Large intestine (tissue), 12 donors: ENCODE measurements at places on chromosomes 3 and 15.

GRCh38 chr3:71694358-71694999, 30.7 kb downstream of the EIF4E3 start:
- DNase-seq: peak; percentile 82

- DNase-seq: no peak
Measured at GRCh38 chr3:133014325-133014724, 23.9 kb upstream of the TMEM108 start.

DNA sequence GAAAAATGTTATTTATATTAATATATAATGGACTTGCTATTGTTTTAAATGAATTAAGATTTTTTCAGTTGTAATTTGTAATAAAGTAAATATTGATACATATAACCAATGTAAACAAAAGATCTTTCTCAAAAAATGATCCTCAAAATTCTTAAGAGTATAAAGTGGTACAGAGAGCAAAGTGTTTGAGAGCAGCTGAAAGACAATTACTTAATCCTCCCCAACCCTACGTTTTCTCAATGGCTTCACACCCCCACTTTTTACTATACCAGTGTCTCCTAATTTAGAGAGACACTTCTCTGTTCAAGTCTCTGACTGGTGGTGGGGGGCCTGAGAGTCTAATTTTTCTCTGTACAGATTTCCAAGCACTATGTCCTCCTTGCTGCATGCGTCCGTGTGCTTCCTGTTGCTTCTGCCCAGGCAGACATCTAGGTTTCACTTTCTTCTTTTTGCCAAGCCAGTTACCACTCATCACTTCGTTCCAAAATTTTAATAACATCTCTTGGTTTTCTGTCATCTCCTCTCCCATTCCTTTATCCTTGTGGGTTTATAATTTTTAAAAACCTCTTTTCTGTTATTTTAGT, 276.3 kb upstream of the DNAJC19 start:
- DNase-seq: no peak

DNA sequence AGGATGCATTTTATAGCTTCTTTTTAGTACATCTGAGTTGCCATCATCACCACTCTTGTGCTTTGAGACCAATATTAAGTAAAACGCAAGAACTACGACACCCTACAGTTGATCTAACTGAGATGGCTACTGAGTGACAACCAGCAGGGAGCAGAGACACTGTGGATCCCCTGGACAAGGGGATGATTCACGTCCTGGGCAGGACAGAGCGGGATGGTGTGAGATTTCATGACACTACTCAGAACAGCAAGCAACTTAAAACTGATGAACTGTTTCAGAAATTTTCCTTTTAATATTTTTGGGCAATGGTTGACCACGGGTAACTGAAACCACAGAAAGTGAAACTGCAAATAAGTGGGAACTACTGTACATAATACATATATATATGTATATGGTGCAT, 299.2 kb downstream of the ADAMTS17 start:
- no peak for DNase-seq

GRCh38 chr3:116087426-116087825, 357.9 kb downstream of the LSAMP start:
- DNase-seq: no peak

GRCh38 chr3:57659004-57659673, 33.7 kb downstream of the DENND6A start:
- no peak for DNase-seq

DNA sequence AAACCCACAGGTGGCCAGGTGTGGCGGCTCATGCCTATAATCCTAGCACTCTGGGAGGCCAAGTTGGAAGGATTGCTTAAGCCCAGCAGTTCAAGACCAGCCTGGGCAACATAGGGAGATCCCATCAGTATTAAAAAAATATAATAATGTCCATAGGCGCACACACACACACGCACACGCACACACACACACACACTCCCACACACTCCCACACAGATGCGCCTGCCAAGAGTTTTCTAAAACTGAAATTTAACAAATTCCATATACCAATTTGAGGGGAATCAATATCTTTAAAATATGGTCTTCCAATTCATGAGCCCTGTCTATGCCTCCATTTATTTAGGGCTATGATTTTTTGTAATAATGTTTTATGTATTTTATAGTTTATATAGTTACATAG, 17.0 kb downstream of the SHISA5 start:
- no peak for DNase-seq

GRCh38 chr3:77052733-77053670, 13.1 kb downstream of the ROBO2 start:
- no peak for DNase-seq

- no peak for DNase-seq
Measured at GRCh38 chr3:100737334-100737733, 28.0 kb downstream of the TFG start.

DNA sequence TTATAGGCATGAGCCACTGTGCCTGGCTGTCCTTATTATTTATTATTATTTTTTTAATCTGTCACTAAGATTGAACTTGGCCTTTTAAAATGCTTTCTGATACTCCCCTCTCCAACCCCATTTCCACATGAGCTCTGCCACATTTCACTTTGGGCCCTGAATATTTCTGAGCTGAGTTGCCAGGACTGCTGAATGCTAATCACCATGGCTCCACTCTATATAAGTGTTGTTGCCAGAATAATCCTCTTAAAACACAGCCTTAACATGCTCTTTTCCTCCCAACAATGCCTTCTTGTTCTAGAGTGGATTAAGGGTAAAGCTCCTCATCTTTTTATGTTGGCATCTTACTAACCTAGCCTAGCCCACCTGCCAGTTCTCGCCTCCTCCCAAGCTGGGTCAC, 124.4 kb downstream of the PDZRN3 start:
- no peak for DNase-seq

DNA sequence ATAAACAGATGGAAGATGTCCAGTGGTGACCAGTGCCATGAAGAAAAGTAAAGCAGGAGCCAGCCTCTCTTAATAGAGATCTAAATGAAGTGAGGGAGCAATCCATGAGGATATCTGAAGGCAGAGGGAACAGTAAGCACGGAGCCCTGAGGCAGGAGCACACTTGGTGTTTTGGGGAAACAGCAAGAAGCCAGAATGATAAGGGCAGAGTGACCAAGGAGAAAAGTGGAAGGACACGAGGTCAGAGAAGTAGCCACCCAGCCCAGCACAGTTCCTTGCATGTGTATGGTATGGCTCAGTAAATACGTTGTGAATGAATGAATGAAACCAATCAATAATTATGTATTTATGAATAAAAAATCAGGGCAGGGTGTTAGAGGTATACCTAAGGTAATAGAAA, 11.6 kb downstream of the KLHL18 start:
- DNase-seq: no peak

DNA sequence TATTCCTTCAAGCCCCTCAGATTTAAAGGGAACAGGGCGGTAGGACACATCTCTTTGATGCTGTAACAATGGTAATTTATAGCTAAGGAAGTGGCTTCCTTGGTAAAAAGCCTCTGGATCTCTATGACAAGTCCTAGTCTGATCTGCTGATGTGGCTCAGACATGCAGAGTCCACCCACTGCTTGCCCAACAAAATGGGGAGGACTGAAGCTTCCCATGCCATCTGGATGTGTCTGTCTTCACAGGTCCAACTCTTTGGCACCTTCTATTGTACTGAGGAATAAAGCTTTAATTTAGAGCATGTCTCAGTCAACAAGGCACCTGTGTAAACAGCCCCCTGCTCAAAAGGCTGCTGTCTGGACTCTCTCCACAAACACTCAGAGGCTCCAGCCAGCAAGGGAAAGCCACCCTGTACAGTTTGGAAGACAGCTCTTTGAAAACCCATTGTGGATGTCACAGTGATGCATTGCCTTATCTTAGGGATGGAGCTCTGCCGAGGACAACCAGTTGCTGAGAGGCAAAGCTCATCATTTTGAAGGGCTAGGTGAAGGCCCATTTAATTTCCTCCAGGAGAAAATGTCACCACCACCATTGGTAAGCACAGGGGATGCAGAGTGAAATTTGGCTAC, 348.6 kb upstream of the GRM7 start:
- no peak for DNase-seq

DNA sequence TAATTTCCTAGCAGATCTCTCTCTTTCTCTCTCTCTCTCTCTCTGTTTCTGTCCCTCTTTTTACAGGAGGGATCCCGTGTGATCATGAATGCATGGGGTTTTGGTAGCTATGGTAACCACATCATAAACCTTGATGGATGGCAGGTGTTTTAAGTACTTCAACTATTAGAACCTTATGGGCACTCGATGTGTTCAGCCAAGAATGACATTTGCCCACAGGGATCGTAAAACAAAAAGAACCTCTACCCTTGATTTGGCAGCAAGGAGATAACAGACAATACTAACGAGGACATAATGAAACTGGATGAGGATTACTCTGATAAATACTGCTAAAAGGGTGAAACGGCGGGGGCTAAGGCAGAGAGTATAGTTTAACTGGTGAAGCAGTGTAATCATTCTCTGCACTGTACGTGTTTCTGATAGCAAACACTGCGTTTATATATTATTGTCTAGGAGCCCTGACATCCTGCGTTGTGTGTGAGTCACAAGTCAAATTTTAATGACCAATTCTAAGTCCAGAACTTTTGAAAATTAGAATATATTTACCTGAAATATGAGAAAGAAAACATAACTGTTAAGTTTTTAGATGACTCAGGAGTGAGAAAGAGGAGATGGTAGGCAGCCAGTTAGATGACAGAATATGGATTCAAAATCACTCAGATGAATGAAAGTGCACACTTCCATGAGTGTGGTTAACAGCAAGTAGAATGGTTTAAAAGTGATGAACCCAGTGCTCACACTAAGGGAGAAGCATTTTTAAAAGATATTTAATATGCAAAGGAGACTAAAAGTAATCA, 80.3 kb downstream of the OTOL1 start:
- no peak for DNase-seq
